Hematopoietic multipotent progenitor cell treated with erythropoietin and hydrocortisone succinate and interleukin-3 and kit ligand, for 17 days (in vitro differentiated cells): ENCODE measurements at places on chromosomes 2 and 18.

GRCh38 chr2:128369108-128369555, 50.5 kb upstream of the HS6ST1 start:
- DNase-seq: no peak

DNA sequence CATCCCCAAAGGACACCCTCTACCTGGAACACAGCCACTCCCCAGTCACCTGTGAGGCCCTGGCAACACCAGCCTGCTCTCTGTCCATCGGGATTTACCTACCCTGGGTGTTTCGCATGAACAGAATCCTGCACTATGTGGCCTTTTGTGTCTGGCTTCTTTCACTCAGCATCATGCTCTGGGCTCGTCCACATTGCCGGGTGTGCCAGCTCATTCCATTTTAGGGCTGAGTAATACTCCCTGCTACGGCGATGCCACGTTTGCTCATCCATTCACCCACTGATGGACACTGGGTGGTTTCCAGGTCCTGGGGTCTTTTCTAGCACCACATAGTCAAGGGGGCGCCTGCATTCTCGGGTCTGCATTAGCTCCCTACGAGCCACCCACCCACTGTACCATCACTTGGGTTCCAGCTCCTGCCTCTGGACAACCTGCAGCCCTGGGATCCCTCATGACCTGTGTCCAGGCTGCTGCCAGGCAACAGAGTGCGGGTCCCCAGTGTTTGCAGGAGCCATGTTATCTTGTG, 22.0 kb downstream of the KCNF1 start:
- DNase-seq: no peak

GRCh38 chr2:196074631-196075030, 6.0 kb upstream of the DNAH7 start:
- no peak for DNase-seq

GRCh38 chr2:133602538-133602937, 34.3 kb upstream of the NCKAP5 start:
- DNase-seq: no peak

GRCh38 chr2:33378556-33379210, 97.8 kb upstream of the RASGRP3 start:
- DNase-seq: no peak

- no peak for DNase-seq
Observed at GRCh38 chr2:238075397-238075796, 14.6 kb downstream of the SCLY start.

DNA sequence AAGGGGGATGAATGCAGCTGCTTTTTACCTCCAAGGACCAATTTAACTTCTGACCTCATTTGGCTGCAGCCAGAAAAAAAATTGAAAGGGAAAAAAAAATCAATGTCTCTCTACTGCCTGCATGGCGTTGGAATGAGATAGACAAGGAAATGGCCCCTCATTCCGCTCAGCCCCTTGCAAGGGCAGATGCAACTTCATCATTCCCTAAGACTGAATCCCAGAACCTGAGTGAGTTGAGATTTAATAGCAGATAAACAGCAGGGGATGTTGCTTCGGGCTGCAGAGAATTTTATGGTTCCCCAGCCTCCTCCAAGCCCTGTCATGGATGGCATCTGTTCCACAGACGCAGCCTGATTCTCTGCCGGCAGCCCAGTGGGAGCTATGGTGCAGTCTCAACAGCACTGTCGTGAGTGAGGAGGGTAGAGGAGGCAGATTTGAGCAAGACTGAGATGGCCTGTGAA, 49.0 kb downstream of the CAPN13 start:
- DNase-seq: no peak

DNA sequence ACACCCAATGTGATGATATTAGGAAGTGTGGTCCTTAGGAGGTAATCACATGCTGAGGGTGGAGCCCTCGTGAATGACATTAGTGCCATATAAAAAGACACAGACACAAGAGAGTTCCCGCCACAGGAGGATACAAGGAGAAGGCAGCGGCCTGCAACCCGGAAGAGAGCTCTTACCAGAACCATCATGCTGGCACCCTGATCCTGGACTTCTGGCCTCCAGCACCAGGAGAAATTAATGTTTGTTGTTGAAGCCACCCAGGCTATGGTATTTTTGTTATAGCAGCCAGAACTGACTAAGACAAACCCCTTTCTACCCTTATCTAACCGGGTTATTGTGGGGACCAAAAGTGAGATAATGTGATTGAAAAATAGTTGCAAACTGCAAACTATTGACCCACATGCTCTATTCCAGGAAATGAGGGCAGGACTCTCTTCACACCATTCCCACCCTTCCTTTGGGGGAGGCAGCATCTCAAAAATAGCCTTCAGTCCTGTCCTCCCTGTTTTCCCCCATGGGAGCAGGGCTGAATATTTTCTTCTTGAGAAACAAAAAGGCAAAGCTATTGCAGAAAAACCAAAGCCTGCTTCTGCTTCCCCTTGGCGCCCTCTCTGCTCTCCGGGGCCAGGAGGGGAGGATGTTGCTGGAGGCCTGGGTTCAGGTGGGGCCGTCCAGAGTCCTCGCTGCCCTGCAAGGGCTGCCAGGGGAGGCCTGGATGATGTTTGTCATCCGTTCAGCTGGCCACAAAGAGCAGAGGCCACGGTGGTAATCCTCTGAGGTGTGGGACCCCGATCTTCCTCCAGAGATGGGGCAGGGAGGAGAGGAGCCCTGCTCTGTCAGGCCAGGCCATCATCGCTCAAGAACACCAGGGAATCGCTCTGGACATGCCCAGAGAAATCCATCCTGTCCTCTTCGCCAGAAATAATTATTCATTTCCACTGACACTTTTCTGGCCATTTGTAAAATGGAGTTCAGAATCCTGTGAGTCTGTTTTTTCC, 73.8 kb upstream of the HAAO start:
- DNase-seq: no peak

DNA sequence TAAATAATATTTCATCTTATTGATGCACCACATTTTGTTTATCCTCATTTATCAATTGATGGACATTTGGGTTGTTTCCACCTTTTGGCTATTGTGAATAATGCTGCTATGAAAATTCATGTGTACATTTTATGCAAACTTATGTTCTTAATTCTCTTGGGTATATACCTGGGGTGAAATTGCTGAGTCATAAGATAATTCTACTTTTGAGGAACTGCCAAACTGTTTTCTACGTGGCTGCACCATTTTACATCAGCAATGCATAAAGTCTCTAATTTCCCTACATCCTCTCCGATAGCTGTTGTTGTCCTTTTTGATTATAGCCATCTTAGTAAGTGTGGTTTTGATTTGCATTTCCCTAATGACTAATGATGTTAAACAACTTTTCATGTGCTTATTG, 116.5 kb upstream of the DLX2 start:
- DNase-seq: no peak

DNA sequence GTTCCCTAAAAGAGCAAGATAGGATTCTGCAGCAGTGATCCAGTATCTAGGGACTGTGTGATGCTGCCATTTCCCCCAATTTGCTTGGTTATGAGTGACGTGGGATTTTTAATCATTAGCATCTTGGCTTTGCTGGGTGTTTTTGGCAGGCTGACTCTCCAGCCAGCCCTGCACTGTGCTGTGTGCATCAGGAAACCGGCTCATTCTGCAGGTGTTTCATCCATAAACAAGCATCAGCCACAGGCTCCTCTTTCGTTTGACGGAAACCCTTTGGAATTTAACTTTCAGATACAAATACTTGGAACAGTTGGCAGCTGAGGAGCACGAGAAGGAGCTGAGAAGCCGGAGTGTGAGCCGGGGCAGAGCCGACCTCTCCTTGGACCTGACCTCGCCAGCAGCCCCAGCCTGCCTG, 135.9 kb downstream of the TPGS2 start:
- no peak for DNase-seq

DNA sequence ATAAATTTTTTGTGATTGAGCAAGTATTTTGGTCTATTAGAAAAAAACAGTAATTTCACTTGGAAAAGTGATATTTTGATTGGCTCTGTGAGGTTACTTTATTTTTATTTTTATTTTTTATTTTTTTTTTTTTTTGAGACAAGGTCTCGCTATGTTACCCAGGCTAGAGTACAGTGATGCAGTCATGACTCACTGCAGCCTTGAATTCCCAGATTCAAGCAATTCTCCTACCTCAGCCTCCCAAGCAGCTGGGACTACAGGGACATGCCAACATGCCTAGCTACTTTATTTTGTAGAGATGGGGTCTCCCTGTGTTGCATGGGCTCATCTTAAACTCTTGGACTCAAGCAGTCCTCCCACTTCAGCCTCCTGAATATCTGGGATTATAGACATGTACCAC, 60.9 kb upstream of the MGAT5 start:
- DNase-seq: no peak

DNA sequence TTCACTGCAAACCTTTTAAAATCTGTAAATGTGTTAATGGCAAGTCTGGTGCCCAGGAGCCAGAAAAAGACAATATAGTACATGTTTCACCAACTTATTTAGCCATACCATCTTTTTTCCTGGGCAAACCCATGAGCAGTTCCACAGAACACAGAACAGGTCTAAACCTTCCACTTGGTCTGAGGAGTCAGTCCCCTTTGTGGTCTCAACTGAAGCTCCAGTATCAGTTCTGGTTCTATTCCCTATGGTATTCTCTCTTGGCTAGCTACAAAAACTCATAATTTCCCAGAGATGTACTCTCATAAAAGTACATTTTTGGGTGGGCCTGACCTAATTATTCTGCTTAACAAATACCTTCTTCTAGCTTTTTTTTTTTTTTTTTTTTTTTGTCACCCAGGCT, 31.2 kb downstream of the STK17B start:
- DNase-seq: no peak

DNA sequence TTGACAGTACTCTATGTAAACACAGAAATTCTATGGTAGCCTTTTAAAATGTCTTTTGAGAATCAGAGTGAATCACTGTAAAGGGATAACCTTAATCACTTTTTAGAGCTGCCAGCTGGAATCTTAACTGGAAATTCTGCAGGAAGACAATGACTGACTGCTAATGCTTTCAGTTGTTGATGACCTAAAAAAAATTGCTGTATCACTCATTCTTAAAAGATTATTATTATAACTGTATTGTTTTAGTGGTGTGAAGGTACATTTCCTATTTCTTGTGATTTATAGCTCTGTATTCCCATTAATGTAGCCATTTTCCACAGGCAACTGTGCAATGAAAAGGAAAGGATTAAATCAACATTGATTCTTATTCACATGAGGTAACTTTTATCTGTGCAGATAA, 260.5 kb downstream of the CALCRL start:
- DNase-seq: no peak
